Prostate gland (tissue), 2 donors: ENCODE measurements at places on chromosomes 3 and 15. TPM values are rescaled to one million over a fixed set of nuclear protein-coding genes. Genes with fewer than 3 reads are reported as not detected.

- no peak overlapping the region for H3K27ac ChIP-seq
- no peak for DNase-seq
- peaks cover 4% of the 10 kb centered on the region for H3K27me3 ChIP-seq
- no peak overlapping the region for H3K4me3 ChIP-seq
- no peaks in the 10 kb centered on the region for H3K4me1 ChIP-seq
Observed at GRCh38 chr15:66038387-66039116, 169.3 kb downstream of the RAB11A start.

DNA sequence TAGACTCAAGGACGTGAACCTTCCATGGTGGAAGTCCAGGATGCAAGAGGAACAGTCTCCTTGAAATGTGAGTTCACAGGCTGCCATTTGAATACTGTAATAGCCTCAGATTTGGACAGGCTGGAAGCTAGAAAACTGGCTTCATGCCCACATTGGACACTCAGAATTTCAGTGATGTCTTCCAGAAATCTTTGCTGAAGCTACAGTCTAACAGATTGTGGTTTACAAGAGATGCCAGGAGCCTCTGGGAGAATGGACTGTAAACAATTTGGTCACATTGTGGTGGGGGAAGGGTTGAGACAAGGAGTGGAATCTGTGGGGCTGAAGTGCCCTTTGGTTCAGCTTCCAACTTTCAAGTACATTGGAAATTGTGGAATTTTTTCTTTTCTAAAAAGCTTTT, 252.0 kb upstream of the PROK2 start:
- no peak for DNase-seq
- H3K27me3 ChIP-seq: no peaks in the 10 kb centered on the region
- no peak overlapping the region for H3K27ac ChIP-seq
- no peaks in the 10 kb centered on the region for H3K36me3 ChIP-seq
- H3K4me1 ChIP-seq: no peaks in the 10 kb centered on the region

- H3K4me1 ChIP-seq: no peaks in the 10 kb centered on the region
- no peaks in the 10 kb centered on the region for H3K27me3 ChIP-seq
- H3K36me3 ChIP-seq: no peaks in the 10 kb centered on the region
- no peak overlapping the region for H3K27ac ChIP-seq
Observed at GRCh38 chr3:177294221-177294620, 96.9 kb upstream of the TBL1XR1 start.

DNA sequence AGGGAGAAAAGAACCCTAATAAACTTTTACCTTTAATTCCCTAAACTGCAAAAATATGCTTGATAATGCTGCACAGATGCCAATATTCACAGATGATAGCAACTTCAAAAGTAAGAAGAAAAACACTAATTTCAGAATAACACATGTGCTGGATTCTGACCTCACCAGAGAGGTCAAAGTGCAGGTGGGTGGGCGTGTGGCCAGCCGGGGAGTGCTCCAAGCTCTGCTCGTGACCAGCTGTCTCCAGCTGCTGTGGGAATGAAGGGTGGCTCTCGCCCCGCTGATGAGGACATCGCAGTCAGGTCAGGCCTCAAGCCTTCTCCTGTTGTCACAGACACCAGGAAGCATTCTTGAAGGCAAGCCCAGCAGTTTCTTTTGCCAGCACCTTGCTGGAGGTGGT, 57.1 kb downstream of the ADAMTS17 start:
- H3K27me3 ChIP-seq: no peaks in the 10 kb centered on the region
- H3K27ac ChIP-seq: no peak overlapping the region
- H3K4me3 ChIP-seq: no peak overlapping the region
- H3K4me1 ChIP-seq: no peaks in the 10 kb centered on the region

- no peak overlapping the region for H3K27ac ChIP-seq
- no peak for DNase-seq
- no peaks in the 10 kb centered on the region for H3K4me1 ChIP-seq
- no peaks in the 10 kb centered on the region for H3K36me3 ChIP-seq
- H3K4me3 ChIP-seq: no peak overlapping the region
Observed at GRCh38 chr3:30269751-30270445, 336.5 kb upstream of the TGFBR2 start.

DNA sequence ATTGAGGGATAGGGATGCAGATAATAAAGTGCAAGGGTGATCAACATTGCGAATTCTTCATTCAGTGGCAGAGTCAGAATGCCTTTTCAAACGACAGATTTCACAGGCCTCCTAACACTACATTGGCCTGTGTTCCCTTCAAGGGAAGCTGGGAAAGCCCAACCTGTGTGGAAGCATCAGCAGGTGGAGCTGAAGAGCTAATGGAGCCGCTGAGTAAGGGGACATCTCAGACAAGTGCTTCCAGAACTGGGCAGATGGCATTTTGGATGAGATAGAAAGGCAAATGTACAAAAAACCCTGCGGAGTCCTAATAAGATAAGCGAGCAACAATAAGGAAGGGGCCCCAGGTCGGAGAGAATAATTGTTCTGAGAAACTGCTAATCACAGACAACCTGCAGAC, 8.5 kb upstream of the SLC24A5 start:
- H3K4me3 ChIP-seq: no peak overlapping the region
- H3K4me1 ChIP-seq: no peaks in the 10 kb centered on the region
- no peaks in the 10 kb centered on the region for H3K36me3 ChIP-seq

The P2RY12 gene
- total RNA-seq: 0.97 TPM

The SAMD7 gene
- total RNA-seq: 1.5 TPM

The SEMA3F gene
- total RNA-seq: 43.3 TPM

The SLC41A3 gene
- 32.2 TPM for total RNA-seq

The DPPA4 gene
- not detected for total RNA-seq

The GPR149 gene
- 0.09 TPM for total RNA-seq

The XIRP1 gene
- 0.40 TPM for total RNA-seq

The GOLGA8K gene
- 5.2 TPM for total RNA-seq

The HACD2 gene
- total RNA-seq: 36.5 TPM

The CCDC54 gene
- total RNA-seq: not detected
